ENCODE measurements at places on chromosomes 3 and 15.

- no peak for DNase-seq
These were observed 7.3 kb downstream of the NTRK3 start for GRCh38 chr15:88249220-88249619.

GRCh38 chr15:59199626-59200465 is 6.8 kb upstream of the LDHAL6B start:
- peak; percentile 32 for DNase-seq

DNA sequence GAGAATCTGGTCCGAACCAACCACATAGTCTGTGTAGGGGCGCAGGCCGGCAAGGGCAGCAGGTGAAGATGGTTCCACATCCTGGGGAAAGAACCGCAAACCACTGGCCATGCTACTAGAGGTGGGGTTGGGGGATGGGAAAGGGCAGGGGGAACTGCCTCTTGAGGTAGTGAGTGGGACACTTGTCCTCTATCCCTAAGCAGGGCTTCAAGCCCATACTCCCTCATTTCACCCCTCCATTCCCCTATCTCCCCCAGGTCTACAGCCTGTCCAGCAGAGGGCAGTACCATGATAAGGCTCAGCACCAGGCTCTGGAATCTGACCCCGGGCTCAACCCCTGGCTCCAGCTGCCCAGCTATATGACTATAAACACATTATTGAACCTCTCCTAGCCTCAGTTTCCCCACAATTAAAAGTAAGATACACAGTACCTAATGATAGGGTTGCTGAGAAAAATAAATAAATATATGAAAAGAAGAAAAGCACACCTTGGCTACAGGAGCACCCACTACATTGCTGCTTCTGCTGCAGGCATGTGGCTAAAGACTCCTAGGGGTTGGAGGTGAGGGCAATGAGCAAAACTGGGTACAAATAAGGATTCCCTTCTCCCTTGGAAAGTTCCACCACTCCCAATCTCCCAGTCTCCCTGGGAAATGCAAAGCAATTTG is 6.3 kb downstream of the GORASP1 start:
- no peak for DNase-seq

- no peak for DNase-seq
These were observed 850 bp downstream of the SUCLG2 start for GRCh38 chr3:67653425-67654098.

DNA sequence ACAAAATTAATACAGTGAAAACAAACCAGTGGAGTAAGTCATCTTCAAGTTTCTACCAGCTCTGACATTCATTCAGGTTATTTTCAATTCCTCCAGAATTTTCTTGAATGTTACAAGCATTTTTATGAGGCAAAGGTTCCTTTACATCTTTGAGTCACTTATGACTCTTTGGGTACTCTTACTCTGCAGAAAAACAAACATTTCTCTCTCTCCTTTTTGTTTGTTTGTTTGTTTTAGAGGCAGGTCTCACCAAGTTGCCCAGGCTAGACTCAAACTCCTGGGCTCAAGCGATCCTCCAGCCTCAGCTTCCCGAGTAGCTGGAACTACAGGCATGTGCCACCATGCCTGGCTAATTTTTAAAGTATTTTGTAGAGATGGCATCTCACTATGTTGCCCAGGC is 233.5 kb downstream of the ADAMTSL3 start:
- DNase-seq, result no peak

- DNase-seq, result no peak
These were observed 15.3 kb upstream of the TNFSF10 start for GRCh38 chr3:172538368-172539151.

DNA sequence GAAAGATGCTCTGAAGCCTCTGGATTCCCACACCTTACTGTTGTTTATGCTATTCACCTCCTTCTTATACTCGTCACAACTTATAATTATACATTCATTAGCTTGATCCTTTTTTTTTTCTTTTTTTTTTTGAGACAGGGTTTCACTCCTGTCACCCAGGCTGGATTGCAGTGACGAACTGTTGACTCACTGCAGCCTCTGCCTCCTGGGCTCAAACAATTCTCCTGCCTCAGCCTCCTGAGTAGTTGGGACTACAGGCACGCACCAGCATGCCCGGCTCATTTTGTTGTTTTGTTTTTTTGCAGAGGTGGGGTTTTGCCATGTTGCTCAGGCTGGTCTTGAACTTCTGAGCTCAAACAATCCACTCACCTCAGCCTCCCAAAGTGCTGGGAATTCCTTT is 143.6 kb downstream of the PLCL2 start:
- DNase-seq, result no peak

DNA sequence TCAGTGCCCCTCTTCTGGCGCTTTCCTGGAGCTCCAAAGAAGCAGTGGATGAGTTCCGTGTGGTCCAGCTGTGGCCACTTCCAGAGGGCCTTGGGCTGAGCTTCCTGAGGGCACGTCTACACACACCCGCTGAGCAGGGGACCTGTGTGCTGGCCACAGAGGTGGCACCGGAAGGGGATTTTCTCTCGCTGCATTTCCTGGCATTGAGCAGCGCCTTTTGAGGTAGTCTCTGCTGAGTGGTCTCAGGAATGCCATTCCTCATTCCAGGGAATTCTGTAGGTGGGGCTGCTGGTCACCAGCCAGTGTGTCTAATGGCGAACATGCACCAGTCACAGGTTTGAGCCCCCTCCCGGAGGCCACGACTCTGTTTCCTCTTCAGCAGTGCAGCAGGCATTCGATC is 48.1 kb downstream of the AMOTL2 start:
- DNase-seq, result no peak

GRCh38 chr15:87609474-87609873 is 647.1 kb downstream of the NTRK3 start:
- DNase-seq, result peak; percentile 15

- DNase-seq, result no peak
These were observed 1030.0 kb downstream of the TBL1XR1 start for GRCh38 chr3:176167272-176167671.

GRCh38 chr3:19216669-19217337 is 68.5 kb downstream of the KCNH8 start:
- no peak for DNase-seq

GRCh38 chr3:84980011-84980410 is 21.2 kb downstream of the CADM2 start:
- DNase-seq, result no peak

- DNase-seq, result no peak
These were observed 21.0 kb upstream of the CA12 start for GRCh38 chr15:63402498-63403253.

- no peak for DNase-seq
These were observed 101.1 kb downstream of the NR1D2 start for GRCh38 chr3:24046214-24046613.

GRCh38 chr3:129022114-129023007 is 21.3 kb downstream of the EFCC1 start:
- no peak for DNase-seq

DNA sequence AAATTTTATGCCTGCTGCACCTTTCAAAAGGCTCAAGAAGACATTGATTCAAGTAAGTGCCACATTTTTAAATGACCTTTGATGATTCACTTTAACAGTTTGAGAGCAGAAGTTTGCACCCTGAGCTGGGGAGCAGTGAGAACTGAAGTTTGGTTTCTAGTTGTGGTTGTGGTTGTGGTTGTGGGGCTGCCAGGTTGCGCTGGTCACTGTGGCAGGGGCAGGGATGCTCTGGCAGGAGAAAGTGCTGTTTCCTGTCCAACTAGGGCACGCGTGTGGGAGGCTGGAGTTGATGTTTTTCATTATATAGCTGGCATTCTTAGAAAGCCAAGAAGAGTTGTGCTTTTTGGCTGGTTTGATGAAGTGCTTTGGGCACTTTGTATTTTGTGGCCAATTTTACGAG is 339.7 kb upstream of the NR2F2 start:
- DNase-seq, result no peak

GRCh38 chr3:44554626-44555592 is at the start of gene ZKSCAN7:
TSS of gene ZKSCAN7 (plus strand) at chr3:44555193. CDS start at chr3:44557048, 1,855 bp downstream.
- no peak for DNase-seq

- DNase-seq, result no peak
These were observed 81.5 kb downstream of the CPN2 start for GRCh38 chr3:194269610-194270145.

DNA sequence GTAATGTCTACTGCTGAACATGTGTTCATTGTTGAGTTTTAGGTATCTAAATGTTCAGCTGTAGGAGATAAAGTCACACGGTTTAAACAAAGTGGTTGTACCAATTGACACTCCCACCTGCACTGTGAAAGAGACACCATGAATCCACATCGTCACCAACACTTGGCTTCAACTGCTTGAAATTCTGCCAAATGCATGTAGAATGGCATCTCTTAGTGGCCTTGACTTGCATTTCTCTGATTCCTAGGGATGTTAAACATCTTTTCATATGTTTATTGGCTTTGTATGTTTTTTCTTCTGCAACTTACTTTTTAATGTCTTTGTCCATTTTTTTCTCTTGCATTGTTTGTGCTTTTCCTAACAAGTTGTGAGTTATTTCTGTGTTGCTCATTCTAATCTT is 43.4 kb downstream of the RPLP1 start:
- no peak for DNase-seq

DNA sequence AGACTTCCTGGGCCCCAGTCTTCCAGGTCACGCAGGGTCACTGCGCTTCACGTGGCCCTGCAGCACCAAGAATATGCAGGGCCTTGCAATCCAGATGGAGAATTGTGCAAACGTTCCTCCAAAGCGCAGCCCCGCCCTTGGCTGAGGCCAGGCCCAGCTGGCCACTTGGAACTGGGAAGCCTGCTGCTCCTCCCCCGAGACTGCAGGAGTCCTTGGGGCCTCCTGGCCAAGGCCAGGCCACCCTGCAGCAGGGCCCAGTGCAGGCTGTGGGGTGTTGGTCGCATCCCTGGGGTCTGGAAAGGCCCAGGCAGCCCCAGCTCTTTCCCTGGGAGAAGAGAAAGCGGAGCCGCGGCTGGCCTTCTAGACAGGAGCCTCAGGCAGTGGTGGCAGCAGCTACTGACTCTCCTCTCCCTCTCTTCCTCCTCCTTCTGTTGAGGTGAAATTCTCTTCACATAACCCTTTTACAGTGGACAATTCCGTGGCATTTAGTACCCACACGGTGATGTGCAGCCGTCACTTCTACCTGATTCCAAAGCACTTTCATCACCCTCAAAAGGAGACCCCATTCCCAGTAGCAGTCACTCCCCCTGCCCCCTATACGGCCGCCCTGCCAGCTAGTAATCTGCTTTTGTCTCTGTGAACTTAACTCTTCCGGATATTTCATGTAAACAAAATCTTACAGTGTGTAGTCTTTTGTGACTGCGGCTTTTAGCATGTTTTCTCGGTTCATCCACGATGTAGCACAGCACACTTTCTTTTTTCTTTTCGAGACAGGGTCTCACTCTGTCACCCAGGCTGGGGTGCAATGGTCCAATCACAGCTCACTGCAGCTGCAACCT is 103.9 kb downstream of the TMEM266 start:
- no peak for DNase-seq

GRCh38 chr3:169133178-169134161 is 530.0 kb downstream of the MECOM start:
- DNase-seq, result no peak

DNA sequence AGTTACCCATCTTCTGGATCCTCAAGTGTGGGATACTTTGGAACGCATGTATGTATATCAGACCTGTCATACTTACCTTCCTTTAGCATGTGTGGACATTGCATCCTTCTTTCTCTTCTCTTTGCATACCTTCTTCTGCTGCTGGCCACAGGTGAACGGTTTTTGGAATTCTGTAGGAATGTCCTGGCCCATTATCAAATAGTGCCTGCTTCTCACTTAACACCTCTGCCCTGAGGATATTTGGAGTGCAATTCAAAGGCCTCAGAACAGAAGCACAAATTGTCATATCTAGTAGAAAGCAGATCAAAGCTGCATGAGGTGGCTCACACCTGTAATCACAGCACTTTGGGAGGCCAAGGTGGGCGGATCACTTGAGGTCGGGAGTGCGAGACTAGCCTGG is 34.1 kb upstream of the UACA start:
- no peak for DNase-seq

DNA sequence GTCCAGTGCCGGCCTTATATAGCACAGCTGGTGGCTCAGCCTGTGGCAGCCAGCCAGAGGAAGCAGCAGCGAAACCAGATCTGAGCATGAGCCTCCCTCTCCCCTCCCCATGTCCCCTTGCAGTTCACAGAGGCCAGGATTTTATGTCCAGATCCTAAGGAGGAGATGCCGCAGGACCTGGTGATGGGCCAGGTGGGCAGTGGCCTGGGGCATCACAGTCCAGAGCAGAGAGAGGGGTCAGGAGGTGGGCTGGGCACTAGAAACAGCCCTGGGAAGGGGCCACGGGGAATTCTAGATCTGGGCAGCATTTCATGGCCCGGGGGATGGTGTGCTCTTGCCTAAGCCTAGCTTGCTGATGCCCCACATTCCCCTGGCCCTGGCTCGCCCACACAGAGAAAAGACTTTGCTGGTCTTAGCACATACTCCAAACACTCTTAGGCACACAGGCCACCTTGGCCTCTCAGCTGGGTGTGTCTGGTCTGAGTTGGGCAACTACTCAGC is 259 bp upstream of the CILP start:
- DNase-seq, result peak; percentile 46

DNA sequence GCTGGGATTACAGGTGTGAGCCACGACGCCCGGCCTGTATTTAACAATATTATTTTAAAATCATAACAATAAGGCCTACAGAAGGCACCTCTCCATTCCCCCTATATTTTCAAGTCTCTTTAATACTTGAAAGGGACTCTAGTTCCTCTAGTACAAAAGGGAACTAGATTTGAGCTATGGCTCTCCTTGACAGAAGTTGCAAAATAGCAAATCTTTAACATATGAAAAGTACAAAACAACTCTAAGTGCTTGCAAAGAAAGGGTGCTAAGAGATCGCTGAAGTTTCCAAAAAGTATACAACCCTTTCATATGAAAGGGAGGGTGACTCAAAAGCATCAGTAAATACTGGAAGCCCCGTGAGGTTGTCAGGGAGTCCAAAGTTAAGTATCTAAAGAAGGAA is 23.8 kb downstream of the AP3S2 start:
- no peak for DNase-seq

- no peak for DNase-seq
These were observed 5.9 kb upstream of the RBPMS2 start for GRCh38 chr15:64781299-64781698.

GRCh38 chr15:80500021-80500420 is 95.8 kb downstream of the ARNT2 start:
- DNase-seq, result no peak

DNA sequence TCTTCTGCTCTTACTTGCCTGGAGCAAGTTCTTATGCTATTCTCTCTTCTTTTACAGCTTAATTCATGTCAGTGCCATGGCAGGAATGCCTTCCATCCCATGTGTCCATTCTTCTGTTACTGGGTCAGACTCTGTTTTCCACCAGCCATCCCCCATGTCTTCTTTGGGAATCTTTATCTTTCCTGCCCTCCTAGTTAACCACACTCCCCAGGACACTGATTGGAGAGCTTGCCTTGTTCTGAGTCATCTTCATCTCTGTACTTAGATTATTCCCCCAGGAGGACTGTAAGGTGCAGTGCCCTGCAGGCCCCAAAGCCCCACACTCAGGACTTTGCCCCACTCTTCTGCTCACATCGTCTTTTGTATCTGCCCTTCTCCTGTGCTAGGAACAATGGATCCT is 3.6 kb downstream of the ABHD17C start:
- DNase-seq, result no peak
